ENCODE measurements at places on chromosomes 13 and 19. TPM values are rescaled to one million over a fixed set of nuclear protein-coding genes. Genes with fewer than 3 reads are reported as not detected.

POLRMT gene
- 104 TPM for total RNA-seq

CPAMD8 gene
- 0.18 TPM for total RNA-seq

IZUMO2 gene
- not detected for total RNA-seq

FCER2 gene
- not detected for total RNA-seq

CDX2 gene
- total RNA-seq, result not detected

Data from activated T-helper 1 cell treated with anti-CD3 and anti-CD28 coated beads, Interleukin-12 subunit alpha, Interleukin-12 subunit beta, Interleukin-2, Interleukin-4 antibody, amounts not matched to agents 30 ng/mL and 10 ng/mL and 1 ng/mL, durations not matched to agents 14 hours and 24 hours and 36 hours (primary cell).